T-cell (primary cell): ENCODE measurements at places on chromosomes 12 and 14.

DNA sequence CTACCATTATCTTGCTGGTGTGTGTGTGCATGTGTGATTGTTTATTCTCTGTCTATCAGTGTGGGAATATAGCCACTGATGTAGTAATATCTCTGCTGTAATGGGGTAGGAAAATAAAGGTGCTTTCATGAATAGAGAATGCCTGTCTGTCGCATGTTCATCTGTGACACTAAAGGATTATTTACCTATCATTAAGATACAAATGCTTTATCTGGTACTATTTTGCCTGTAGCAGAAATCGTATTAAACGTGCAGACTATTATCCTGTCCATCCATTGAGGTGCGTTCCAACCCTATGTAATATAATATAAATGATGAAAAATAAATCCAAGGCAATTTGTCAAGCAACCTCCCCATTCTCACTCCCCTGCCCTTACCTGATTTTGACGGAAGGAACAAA is 1215.1 kb downstream of the BCL11B start:
- DNase-seq = no peak

DNA sequence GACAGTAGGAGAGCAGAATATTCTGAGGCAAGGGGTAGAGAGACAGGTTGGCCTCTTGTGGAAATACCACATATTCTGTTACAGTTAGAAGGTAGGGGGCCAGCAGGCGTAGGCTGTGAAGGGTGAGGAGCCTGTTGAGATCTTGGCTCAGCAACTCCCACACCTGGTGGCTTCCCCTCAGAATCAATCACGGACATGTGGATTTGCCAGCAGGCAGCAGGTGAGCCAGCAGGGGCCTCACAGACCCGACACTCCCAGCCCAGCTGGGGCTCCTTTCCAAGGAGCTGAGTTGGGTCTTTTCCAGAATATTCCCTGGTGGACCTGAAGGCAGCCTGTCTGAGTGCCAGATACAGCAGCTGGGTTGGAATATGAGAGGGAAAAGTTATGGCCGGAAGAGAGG is 150.0 kb upstream of the CRY1 start:
- no peak for DNase-seq

- no peak for DNase-seq
These were observed 29.3 kb downstream of the SLC7A8 start for GRCh38 chr14:23153851-23154796.

GRCh38 chr14:76007852-76008251 is 22.3 kb downstream of the IFT43 start:
- DNase-seq = no peak

- no peak for DNase-seq
These were observed 21.0 kb upstream of the MAP1LC3B2 start for GRCh38 chr12:116538076-116538591.

DNA sequence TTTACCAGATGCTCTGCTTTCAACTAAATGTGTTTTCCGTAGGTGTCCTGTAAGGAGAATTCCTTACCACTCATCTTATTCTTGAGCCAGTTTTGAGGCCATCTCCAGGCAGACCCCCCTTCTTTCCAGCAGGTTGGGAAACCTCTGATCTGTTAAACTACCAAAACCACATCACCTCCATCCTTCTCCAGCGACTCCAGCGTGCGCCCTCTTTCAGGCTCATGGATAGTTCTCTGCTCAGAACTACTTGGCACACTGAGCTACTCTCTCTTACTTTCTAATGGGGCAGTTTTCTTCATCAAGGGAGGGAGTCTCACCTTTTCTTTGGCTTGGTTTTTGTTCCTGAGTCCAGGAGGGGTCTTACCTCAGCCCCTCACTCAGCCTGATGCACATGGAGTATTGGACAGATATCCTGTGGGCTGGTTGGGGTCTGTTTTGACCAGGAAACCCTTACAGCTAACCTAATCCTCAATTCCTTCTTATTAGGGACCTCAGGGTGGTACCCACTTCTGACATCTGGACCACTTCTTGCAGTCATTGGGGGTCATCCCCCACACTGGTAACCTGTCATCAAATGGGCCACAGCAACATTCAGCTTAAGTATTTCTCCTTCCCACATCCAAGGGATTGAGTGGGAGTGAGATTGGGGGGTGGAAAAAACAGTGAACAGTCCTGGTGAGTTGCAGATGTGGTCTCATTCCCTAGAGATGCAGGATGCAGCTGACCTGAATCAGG is 5.2 kb downstream of the DHRS2 start:
- DNase-seq = no peak

GRCh38 chr14:84792722-84793410 is 737.1 kb upstream of the FLRT2 start:
- DNase-seq = no peak
